T follicular helper cell (primary cell): ENCODE measurements at places on chromosomes 13 and 19.

GRCh38 chr13:96500953-96501352, 411.0 kb downstream of the HS6ST3 start:
- DNase-seq, result no peak

DNA sequence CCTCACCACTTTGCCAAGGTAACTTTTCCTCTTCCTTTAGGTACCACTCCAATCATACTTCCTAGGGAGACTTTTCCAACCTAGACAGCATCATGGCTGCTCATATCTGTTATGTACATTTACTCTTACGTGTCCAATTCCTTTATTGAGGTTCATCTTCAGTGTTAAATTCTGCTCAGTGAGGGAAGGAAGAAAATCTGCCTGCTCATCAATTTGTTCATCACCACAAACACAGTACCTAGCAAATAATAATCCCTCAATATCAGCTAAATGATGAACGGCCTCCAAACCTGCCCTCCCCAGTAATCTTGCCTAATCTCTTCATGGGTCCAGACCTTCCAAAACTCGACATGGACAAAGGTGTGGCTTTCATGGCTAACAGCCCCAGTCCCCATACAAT, 380.8 kb downstream of the KCTD12 start:
- no peak for DNase-seq

DNA sequence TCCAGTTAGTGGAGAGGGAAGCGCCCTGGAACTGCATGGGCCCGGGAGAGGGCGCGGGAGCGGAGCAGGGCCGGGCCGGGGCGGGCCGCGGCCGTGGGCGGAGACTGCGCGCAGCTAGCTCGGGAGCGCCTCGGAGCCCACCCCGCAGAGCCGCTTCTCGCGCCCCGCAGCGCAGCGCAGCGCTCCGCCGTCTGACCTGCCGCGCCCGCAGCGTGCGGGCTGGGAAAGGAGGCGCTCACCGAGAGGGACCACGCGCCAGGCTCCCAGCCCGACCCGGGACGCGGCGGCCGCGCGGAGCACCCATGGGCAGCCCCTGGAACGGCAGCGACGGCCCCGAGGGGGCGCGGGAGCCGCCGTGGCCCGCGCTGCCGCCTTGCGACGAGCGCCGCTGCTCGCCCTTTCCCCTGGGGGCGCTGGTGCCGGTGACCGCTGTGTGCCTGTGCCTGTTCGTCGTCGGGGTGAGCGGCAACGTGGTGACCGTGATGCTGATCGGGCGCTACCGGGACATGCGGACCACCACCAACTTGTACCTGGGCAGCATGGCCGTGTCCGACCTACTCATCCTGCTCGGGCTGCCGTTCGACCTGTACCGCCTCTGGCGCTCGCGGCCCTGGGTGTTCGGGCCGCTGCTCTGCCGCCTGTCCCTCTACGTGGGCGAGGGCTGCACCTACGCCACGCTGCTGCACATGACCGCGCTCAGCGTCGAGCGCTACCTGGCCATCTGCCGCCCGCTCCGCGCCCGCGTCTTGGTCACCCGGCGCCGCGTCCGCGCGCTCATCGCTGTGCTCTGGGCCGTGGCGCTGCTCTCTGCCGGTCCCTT, at the start of gene MLNR:
TSS of gene MLNR (plus strand) at position 303 of the 820 bp plus-strand sequence. CDS start at position 303, 0 bp downstream.
- no peak for DNase-seq

- DNase-seq, result no peak
These were observed 362.8 kb downstream of the NALCN start for GRCh38 chr13:101053301-101054093.

- DNase-seq, result no peak
These were observed 37.5 kb downstream of the POSTN start for GRCh38 chr13:37561031-37561430.

DNA sequence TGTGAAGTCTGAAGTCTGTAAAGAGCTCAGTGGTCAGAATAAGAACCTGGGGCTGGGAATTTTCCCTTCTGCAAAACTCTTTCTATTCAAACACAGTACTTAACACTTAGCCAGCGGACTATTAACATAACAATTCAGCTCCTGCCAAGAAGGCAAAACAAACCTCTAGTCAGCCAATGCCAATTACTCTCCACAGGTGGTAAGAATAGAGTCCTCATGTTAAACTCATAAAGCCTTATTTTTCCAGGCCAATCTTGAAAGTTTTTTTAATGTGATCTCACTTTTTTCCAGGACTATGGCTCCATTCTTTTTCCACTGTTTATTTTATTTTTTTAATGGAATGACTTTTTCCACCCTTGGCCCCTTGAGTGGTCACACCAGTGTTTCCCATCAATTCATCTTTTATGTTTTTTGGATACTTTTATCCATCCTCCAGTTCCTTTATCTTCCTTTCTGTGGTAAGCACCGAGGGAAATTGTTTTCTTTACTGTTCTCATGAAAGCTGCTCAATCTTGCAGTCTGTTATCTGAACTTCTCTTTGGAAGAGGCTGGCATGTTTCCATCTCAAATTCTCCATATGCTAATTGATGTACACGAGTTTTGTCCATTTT, 217.3 kb downstream of the LHFPL6 start:
- DNase-seq, result no peak

GRCh38 chr13:111296417-111296816, 24.0 kb upstream of the TEX29 start:
- DNase-seq, result no peak

- no peak for DNase-seq
These were observed 102.6 kb upstream of the FNDC3A start for GRCh38 chr13:48873081-48873480.

GRCh38 chr13:105655046-105655445, 880.4 kb downstream of the EFNB2 start:
- no peak for DNase-seq

- no peak for DNase-seq
These were observed 22.4 kb upstream of the BRD4 start for GRCh38 chr19:15354566-15355296.

DNA sequence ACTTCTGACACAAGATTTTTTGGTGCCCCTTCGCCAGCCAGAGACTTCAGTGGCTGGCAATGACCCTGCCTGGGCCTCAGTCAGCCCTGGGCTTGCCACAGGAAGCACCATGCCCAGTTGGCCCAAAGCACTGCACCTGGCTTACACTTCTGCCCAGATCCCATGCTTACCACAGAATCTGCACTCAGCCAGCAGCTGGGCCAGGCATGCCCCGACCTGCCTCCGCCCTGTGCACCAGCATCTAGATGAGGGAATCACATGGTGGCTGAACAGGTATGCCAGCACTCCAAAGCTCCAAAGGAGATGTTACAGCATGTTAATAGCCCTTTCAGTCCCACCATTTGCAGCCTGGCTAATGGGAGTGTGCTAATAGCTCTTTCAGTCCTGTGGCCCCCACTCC, 690.9 kb downstream of the SLITRK6 start:
- DNase-seq, result no peak

DNA sequence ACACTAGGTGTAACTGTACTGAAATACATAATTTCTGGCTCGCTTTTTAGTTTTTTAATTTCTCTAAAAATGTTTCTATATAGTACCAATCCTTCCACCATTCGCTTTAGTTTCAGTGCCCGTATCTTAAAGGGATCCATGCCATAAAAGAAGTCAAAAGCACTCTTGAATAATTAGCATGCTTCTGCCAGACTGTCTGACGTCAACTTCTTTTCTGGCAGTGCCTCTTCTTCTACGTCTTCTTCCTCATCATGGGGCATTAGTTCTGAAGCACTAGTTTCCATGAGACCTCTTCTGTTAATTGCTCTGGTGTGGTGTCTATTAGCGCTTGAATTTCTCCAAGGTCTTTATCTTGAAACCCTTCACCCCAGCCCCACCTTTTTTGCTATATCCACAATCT, 93.8 kb upstream of the DOCK9 start:
- no peak for DNase-seq

DNA sequence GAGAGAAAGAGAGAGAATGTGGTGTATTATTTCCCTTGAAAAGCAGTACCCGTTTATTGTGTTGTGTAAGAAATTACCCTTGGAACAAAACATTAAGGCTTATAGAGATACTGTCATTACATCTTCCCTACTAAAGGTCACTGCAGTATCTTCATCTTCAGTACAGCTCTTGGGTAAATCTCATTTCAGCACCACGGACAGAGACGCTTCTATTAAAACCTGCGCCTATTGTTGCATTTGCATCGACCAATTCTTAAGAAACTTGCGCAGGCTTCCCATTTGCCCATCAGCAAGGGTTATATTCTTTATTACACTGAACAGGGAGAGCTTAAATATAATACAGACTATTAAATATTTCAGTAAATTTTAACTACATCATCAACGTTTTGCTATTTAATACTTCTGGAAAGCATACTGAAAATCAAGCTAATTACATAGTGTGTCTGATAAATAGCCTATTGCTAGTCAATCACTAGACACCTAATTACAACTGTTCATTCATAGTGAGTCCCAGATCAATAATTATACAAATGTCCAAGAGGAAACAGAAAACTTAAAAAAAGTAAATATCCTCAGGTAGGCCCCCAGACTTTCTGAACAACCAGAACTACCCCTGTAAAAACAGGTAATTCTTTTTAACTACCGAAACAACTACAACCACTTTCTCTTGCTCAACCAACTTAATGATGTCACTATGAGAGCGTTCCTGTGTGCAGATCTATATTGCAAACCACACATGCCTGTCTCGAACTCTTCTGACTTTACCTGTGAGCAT, 350.6 kb downstream of the LIG4 start:
- DNase-seq, result no peak

- DNase-seq, result no peak
These were observed 381.2 kb downstream of the ITGBL1 start for GRCh38 chr13:101833671-101834070.

- no peak for DNase-seq
These were observed 1.2 kb downstream of the MEDAG start for GRCh38 chr13:30907121-30907861.
